ENCODE measurements at places on chromosomes 12 and 14.

DNA sequence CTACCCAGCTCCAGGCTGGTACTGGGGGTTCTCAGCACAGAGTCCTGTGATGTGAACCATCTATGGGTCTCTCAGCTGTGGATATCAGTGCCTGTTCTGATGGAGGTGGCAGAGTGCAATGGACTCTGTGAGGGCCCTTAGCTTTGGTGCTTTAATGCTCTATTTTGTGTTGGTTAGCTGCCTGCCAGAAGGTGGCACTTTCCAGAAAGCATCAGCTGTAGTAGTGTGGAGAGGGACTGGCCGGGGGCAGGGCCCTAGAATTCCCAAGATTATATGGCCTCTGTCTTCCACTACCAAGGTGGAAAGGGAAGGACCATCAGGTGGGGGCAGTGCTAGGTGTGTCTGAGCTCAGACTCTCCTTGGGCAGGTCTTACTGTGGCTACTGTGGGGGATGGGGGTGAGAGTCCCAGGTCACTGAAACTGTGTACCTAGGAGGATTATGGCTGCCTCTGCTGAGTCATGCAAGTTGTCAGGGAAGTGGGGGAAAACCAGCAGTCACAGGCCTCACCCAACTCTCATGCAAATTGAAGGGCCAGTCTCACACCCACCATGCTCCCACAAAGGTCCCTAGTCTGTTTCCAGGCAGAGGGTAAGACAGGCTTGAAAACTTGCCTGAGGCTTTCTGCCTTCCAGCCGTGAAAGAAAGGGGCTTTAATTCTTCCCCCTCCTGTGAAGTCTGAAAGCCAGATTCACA lies 878.1 kb downstream of the C12orf50 start:
- DNase-seq = no peak

DNA sequence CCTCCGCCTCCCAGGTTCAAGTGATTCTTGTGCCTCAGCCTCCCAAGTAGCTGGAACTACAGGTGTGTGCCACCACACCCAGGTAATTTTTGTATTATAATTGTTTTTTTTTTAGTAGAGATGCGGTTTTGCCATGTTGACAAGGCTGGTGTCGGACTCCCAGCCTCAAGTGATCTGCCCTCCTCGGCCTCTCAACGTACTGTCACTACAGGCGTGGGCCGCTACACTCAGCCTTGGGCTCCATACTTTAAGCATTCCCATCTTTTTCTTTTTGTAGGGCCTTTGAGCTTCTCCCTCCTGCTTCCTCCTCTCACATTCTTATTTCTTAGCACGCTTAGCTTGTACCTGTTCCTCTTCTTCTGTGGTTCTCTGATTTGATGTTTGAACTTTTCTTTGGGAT lies 62.8 kb downstream of the SERPINA3 start:
- DNase-seq = no peak

GRCh38 chr12:74415633-74416032 lies 122.0 kb upstream of the ATXN7L3B start:
- DNase-seq = no peak

DNA sequence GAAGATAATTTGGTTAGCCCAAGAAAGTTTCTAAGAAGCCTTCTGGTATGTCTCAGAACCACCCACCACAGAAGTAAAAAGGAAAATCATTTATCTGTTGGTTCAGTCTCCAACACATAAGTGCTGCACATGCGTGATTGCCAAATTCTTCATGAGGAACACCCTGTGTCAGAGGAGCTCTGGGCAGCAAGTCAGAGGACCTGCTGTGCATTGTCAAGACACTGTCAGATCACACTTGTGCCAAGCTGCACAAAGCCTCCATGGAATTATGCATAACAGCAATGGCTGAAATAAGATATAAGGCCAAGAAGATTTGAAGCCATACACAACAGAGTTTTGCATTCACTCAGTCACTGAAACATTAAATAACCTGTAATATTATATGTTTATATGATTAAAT lies 1304.7 kb upstream of the FLRT2 start:
- DNase-seq = no peak

DNA sequence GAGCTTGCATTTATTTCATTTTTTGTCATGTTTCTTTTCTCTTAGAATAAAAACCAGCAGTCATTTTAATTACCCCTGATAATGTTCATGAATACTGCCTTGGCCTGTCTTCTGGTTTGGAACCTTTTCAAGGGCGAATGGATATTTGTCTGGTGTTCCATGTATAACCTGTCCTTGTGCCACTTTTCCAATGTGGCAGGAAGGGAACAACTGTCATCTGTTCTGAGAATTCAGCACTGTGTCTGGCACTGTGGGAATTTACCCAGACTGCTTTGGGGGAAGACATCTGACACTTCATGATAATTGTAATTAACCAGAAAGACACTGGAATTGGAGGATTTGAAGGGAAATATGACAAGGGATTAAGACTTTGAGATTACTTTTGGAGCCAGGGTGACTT lies 352.8 kb downstream of the APAF1 start:
- DNase-seq = no peak

- no peak for DNase-seq
Measured at GRCh38 chr12:131919366-131920156, 9.5 kb upstream of the PUS1 start.

- no peak for DNase-seq
Measured at GRCh38 chr12:92961949-92962348, 32.9 kb upstream of the EEA1 start.

DNA sequence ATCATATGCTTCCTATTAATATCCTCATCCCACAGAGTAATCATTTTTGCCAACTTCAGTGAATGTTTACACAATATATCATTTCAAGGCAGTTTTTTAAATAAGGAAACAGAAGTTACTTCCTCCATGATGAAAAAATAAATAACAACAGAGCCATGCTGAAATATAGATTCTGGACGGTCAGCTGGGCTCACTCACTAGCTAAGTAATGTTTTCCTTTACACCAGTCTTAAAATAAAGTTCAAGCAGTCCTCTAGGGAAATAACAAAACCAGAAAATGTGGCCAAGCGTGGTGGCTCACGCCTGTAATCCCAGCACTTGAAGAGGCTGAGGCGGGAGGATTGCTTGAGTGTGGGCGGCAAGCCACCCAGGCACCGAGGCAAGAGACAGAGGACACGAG lies 28.7 kb downstream of the AICDA start:
- DNase-seq = no peak

GRCh38 chr14:71591929-71592328 lies 340.3 kb upstream of the RGS6 start:
- DNase-seq = no peak

- DNase-seq = no peak
Measured at GRCh38 chr12:10717410-10717809, 5.7 kb downstream of the YBX3 start.

GRCh38 chr12:10720974-10721650 lies 2.0 kb downstream of the YBX3 start:
- DNase-seq = no peak

DNA sequence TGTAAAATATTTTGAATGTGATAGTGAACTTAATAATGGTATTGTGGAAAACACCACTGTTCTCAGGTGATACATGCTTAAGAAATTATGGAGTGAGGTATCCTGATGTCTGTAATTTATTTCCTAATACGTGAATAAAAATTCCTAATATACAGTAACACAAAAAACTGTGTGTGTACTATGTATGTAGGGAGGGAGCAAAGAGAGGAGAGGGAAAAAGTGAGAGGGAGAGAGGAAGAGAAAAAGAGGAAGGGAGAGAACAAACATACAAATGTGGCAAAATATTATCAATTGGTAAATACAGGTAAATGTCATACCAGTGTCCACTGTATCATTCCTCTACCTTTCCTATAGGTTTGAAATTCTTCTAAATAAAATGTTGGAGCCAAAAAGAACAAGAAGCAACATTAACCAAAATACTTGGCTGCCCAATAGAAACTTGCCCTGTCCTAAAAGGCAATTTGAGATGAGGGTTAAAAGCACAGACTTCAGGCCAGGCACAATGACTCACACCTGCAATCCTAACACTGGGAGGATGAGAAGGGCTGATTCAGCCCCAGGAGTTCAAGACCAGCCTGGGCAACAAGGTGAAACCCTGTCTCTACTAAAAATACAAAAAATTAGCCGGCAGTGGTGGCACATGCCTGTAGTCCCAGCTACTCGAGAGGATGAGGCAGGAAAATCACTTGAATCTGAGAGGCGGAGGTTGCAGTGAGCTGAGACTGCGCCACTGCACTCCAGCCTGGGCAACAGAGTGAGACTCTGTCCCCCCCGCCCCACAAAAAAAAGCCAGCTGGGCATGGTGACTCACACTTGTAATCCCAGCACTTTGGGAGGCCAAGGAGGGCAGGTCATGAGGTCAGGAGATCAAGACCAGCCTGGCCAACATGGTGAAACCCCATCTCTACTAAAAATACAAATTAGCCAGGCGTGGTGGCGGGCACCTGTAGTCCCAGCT lies 14.5 kb downstream of the R3HDM2 start:
- no peak for DNase-seq

DNA sequence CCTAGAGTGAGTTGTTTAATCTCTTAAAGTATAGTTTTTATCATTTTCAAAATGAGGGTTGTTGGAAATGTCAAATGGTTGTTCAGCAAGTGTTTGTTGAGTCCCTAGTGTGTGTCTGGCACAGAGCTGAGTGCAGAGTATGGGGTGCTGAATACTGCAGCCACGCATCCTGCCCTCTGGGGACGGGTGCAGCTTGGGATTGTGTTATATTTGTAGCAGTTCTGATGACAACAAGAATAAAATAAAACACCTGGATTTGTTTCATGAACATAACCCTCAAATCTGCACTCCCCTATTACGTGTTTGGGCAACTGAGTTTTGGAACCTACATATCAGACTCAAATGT lies 127.9 kb downstream of the CACNA1C start:
- DNase-seq = no peak

DNA sequence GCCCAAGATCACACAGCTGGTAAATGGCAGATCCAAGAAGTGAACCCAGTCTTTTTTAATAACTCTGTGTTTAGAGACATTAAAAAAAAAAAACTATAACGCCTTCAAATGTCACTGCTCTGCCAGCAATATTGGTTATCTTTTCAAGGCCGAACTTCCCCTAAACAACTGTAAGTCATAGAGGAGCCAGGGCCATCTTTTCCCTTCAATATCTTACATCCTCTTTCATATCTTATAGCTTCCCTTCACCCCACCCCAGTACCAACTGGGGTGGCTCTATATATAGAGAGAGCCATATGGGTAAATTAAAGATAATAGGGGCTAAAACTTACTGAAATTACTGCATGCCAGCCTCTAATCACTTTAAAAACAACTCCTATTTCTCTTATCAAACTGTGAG lies 100.2 kb downstream of the STAB2 start:
- DNase-seq = no peak

GRCh38 chr12:131226345-131227265 lies 272.9 kb downstream of the ADGRD1 start:
- DNase-seq = no peak

- no peak for DNase-seq
Measured at GRCh38 chr12:26286186-26286585, 90.8 kb downstream of the SSPN start.

DNA sequence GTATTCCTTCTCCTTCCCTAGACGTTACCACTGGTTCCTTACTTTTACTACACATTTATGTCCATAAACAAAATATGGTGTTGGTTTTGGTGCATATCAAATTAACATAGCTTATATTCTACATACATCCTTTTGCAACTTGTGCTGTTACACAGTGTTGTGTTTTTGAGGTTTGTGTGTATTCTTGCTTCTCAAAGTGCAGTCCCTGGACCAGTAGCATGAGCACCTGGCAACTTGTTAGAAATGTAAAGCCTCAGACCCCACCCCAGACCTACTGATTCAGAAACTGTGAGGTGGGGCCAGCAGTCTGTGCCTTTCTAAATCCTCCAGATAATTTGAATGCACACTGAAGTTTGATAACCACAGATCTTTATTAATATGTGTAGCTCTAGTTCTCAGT lies 65.9 kb downstream of the RNFT2 start:
- DNase-seq = no peak

GRCh38 chr14:69428289-69428998 lies 30.0 kb downstream of the SLC39A9 start:
- no peak for DNase-seq

GRCh38 chr12:56679883-56680575 lies 8.1 kb downstream of the PTGES3 start:
- DNase-seq = no peak

GRCh38 chr14:51360592-51360991 lies 120.5 kb downstream of the TMX1 start:
- DNase-seq = no peak

DNA sequence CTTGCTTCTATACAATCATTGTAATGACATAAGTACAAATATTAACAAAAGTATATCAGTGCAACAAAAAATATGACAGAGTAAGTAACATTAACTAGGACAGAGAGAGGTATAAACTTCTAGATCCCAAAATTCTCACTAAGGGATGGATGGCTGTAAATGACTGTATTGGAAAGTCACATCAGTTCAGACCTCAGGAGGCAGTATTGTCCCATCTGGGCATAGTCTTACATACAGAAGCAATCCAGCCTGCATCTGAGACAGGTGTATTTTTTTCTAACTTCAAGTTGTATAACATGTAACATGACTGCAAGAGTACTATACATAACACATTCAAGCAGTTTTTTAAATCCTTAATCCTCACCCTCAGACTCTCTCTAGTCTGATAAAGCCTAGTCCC lies 99.0 kb downstream of the GARIN6 start:
- no peak for DNase-seq

GRCh38 chr14:71465316-71465715 lies 466.9 kb upstream of the RGS6 start:
- no peak for DNase-seq

DNA sequence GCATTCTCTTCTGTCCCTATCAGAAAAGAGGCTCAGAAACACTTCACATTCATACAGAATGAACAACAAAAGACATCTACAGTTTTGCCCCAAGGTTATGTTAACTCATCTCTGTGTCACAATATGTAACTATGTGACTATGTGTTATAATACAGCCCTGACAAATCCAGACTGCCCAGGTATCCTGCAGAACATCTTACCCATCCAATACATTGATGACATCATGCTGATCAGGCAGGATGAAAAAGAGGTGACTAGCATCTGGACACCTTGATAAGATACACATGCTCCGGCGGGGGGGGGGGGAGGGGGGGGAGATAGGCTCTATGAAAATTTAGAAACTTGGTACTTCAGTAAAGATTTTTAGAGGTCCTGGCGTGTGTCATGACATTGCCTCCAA lies 8.3 kb upstream of the GNS start:
- DNase-seq = no peak

DNA sequence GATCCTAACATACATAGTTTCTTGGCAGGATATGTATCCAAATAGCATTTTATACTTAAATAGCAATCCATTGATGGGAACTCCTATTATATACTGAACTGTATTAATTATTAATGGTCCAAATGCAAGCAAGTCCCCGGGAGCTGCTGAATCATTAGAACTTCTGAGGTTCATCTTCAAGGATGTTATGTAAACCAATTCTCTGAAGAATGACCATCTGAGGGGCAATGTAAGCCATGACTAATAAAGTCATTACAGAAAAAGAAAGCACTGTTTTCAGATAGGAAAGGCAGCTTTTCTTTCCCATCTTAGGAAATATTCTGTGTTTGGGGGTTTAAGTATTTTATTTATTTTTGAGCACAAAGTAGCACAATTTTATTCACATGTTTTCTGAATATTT lies 166.1 kb upstream of the SLC16A7 start:
- DNase-seq = no peak
